ENCODE measurements at places on chromosomes 2 and 18.

DNA sequence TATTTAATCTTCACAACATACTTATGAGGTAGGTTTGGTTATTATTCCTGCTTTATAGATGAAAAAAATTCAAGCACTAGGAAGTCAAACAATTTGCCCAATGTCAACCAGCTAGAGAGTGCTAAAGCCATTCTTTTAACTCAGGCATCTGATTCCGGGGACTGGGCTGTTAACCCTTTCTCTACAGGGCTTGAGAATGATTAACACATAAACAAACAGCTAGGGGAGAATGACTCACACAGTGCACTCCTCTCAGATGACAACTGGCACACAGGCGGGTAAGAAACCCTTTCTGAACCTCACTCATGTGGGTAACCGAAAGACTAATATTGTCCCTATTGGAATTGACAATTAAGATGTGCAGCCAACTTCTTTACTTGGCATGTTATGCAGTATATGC is 86.3 kb upstream of the FSHR start:
- DNase-seq = no peak

- DNase-seq = peak; percentile 44
Observed at GRCh38 chr18:22912835-22913234, 20.3 kb upstream of the RBBP8 start.

GRCh38 chr18:24500217-24500616 is 39.8 kb downstream of the HRH4 start:
- DNase-seq = no peak

GRCh38 chr2:171307560-171307959 is 126.2 kb downstream of the METTL8 start:
- DNase-seq = no peak

DNA sequence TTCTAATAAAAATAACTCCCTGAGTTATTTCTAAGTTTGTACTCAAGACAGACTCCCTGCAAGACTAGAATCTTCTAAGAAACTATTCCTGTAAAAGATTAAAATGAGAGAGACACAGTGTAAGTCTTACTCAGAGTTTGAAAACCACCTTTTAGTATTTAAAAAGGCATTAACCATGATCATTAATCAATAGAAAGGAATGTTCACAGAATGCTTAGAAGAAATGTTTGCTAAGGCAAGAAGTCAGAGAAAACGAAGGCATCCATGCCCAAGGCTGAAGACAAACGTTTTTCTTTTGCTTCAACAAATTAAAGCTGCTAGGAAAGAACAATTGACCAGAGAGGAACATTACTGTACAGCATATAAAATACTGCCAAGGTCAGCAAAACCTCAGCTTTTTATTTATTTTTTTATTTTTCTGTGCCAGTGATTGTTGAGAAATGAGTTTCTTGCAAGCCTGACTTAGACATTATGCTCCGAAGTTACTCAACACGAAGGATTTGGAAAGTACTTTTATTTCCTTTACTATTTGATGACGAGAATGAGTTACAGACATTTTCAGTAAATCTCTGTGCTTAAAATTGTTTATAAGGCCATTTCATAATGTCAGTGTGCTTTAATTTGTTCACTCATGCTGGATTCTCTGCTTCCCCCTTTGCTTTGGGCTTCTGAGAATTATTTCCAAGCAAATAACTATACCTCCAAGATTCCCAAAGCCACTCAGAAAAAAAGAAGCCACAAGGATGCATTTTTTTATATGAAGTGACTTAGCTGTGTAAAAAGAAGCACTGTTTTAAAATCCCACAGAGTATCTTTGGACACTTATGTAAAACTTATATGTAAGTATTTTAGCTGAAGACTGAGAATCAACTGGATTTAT is 20.5 kb downstream of the RND3 start:
- DNase-seq = no peak

- no peak for DNase-seq
Observed at GRCh38 chr2:157178874-157179273, 78.6 kb upstream of the GALNT5 start.

GRCh38 chr2:232879618-232880494 is 9.8 kb downstream of the SNORC start:
- no peak for DNase-seq

DNA sequence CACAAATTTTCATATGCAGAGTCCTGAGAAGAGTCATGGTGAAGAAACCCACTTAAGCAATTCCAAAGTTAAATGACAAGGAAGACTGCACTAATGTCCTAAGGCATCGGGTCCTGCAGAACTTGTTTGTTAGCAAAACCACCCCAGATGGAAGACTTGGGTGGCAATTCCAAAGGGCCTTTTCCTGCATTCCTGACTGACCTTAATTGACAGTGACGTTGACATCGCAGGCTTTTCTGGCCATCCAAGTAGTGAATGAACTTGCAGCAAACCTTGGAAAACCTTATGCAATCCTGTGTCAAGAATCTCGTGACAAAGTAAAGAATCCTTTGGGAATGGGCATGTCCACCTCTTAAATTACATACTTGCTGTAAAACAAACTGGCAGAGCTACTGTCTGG is 112.5 kb upstream of the SH3BP4 start:
- no peak for DNase-seq

- no peak for DNase-seq
Observed at GRCh38 chr2:196681510-196681909, 42.0 kb downstream of the CCDC150 start.

GRCh38 chr2:50777954-50778353 is 254.0 kb downstream of the NRXN1 start:
- DNase-seq = no peak

DNA sequence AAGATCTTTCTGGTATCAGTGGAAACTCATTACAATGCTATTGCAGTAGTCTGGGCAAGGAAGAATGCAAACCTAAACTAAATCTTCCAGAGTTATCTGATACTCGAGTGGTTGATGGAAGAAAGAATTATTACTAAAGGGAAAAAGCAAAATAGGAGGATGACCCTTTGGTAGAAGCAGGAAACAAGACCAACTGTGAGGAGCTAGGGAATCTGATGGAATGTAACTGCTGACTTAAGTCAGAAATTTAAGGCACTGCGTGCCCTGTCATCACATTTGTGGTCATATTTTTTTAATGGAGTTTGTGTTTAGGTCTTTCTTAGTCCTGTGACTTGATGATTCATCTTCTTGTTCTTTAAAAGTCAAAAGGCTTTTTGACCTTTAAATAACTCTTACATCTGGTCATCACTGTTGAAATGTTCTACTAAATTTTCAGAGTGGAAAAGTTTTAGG is 36.5 kb upstream of the ARMC9 start:
- peak; percentile 99 for DNase-seq

- no peak for DNase-seq
Observed at GRCh38 chr18:36700955-36701354, 127.8 kb downstream of the TPGS2 start.

GRCh38 chr18:47899107-47899840 is 31.2 kb downstream of the SMAD2 start:
- no peak for DNase-seq

DNA sequence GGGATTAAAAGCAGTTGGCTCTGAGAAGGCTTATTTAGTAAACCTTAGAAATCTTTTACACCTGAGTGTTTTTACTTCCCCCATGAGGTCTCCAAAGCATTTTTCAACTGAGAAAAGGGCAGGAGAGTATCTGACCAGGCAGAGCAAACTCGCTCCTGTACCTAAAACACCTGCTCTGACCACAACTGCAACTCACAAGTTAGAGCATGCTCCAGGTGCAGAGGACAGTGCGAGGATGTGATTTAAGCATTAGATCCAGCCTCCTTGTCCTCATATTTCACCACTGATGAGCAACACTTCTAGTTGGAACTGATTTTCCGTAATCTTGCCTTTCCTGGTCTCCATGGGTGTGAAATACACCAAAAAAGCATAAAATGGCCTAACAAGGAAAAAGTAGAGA is 34.5 kb upstream of the TBC1D8 start:
- DNase-seq = no peak

- DNase-seq = no peak
Observed at GRCh38 chr2:98880266-98881152, 55.5 kb downstream of the CRACDL start.

GRCh38 chr18:8942021-8942908 is 160.2 kb upstream of the NDUFV2 start:
- DNase-seq = no peak

DNA sequence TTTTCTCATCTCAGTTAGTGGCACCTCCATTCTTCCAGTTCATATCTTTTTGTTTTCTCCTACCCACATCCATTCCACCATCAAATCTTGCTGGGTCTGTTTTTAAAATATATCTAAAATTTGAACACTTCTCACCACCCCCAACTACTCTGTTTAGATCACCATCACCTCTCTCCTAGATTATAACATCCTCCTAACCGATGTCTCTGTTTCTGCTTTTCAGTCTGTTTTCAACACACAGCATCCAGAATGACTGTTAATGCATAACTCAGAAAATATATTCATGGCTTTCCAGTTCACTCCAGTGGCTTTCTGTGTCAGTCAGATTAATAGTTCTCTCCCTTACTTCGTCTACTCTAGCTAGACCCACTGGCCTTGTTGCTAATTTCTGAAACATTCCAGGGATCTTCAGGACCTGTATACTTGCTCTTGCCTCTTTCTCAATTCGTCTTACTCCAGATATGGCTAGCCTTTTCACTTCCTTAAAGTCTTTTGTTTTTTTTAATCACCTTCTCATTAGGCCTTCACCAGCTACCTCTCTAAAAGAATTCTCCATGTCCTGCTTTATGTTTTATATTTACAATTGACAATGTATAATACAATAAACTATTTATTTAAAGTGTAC is 105.3 kb downstream of the COMMD1 start:
- DNase-seq = no peak

DNA sequence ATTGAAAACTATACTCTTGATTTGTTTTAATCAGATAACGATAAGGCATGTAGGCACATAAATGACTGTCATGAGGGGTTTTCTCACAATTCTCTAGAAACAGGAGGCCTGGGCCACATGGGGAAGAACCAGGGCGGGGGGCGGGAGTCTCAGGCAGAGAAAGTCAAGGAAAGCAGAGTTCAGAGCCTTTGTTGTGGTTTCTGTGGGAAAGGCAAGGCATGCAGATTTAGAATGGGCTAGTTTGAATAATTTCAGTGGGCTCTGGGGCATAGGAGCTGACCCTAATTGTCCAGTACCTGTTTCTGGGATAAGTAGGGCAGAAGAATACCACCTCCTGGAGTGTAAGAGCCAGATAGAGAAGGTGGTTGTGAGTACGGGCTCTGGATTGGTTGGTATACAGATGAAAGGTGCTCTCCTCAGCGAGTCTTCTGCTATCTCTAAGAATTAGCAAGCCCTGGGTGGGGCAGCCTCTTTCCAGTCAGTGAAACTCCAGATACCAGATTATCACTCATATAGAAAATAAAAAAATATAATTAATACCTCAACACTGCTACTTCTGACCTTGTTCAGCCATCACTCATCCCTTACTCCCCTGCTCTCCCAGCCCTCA is 41.5 kb upstream of the CYRIA start:
- DNase-seq = no peak

DNA sequence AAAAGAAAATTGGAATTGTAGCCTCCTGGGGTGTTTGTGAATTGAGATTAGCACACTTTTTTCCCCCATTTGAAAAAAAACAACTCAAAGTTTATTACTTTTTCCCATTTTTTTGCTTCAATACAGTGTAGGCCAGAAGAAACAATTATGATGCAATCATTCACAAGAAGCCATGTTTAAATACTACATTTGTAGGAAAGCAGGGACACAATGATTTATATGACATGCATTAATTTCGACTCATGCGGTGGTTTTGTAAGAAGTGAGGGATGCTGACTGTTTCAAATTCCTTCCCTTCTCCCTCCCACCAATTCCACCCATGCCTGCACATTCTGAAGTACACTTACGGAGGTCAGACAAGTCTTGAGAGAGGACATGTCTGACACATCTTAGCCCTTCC is 774.2 kb upstream of the FSHR start:
- DNase-seq = no peak

GRCh38 chr2:190415794-190416775 is 7.9 kb downstream of the MFSD6 start:
- no peak for DNase-seq

DNA sequence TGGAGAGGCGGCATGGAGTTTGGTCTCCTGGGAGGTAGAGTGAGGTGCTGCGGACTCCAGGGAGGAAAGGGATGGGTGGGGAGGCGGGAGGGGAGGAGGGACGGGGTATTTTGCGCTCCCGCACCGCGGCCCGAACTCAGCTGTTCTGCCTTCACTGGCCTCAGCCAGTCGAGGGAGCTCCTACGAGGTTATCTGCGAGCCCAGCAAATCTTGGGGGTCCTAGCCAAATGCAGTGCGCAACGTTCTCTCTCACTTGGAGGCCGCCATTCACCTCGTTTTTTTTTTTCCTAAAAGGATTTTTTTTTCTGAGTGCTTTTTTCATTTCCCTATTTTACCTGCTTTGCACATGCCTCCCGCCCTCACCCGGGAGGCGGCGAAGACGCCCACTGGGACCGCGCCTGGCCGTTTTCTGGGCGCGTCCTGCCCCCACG is 877 bp upstream of the BCL2L11 start:
- no peak for DNase-seq

GRCh38 chr18:22726469-22726868 is 206.7 kb upstream of the RBBP8 start:
- no peak for DNase-seq

DNA sequence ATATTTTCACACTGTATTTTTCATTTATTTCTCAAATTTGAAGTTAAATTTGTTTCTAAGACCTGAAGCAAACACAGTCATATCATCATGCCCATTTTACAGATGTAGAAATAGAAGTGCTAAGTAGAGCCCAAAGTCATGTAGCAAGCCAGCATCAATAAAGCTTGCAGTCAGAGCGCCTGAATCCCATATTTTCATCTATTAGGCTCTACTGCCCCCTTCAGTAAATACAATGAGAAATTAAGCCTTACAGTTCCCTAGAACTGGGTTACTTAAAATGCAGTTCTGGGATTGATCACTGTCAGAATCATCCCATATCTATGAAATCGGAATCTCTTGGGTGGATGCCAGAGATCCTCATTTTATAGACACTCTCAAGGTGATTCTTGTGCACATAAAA is 419.9 kb downstream of the TGIF1 start:
- no peak for DNase-seq

DNA sequence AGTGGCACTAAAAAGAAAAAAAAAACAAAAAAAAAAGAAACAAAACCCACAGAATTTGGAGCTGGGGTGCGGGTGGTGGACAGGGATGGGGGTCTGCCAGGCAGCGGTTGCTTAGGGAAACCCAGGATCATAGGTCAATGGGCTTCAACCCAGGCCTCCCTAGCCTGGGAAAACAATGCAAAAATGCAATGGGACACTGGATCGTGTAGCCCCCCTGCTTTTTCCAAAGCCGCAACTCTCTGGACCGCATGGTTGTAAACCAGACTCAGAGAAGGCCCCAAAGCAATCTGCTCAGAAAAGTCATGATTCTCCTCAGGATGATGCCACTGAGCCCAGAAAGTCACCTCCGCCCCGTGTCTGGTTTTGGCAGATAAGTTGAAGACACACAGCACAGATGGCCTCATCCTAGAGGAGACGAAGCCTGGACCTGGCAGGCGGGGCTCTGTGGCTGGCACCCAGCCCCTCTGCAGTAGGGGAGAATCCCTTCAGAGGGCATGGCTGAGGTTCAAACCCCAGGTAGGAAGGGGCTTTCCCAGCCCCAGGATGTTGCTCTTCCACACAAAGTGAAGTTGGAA is 5.1 kb downstream of the DLX2 start:
- no peak for DNase-seq

GRCh38 chr2:240960309-240960970 is 38.0 kb upstream of the SNED1 start:
- DNase-seq = no peak

- no peak for DNase-seq
Observed at GRCh38 chr2:123738643-123739042, 286.4 kb upstream of the CNTNAP5 start.

All from AG04449 (cell line).